ENCODE measurements at places on chromosomes 4 and X. TPM values are rescaled to one million over a fixed set of nuclear protein-coding genes. Genes with fewer than 3 reads are reported as not detected.

ETDB gene
- not detected for total RNA-seq

NAT8L gene
- total RNA-seq = not detected

TBX22 gene
- total RNA-seq = not detected

AP1AR gene
- total RNA-seq = 25.4 TPM

KDR gene
- 183 TPM for total RNA-seq

TMEM154 gene
- total RNA-seq = 13.3 TPM

ABCG2 gene
- 6.0 TPM for total RNA-seq

NOX1 gene
- total RNA-seq = not detected

ARMCX4 gene
- 4.5 TPM for total RNA-seq
